Left lobe of liver (tissue), 2 donors: ENCODE measurements at places on chromosomes 3 and 15. TPM values are rescaled to one million over a fixed set of nuclear protein-coding genes. Genes with fewer than 3 reads are reported as not detected.

GRCh38 chr15:99582508-99582960 lies 16.8 kb downstream of the MEF2A start:
- no peak for DNase-seq

GRCh38 chr3:35678643-35679161 lies 39.4 kb downstream of the ARPP21 start:
- no peak for DNase-seq

GRCh38 chr3:187207624-187208023 lies 10.3 kb downstream of the RTP1 start:
- no peak for DNase-seq

CPNE9 gene
- total RNA-seq = not detected

TSPAN3 gene
- total RNA-seq = 75.2 TPM
